ENCODE measurements at places on chromosomes 7 and 10.

DNA sequence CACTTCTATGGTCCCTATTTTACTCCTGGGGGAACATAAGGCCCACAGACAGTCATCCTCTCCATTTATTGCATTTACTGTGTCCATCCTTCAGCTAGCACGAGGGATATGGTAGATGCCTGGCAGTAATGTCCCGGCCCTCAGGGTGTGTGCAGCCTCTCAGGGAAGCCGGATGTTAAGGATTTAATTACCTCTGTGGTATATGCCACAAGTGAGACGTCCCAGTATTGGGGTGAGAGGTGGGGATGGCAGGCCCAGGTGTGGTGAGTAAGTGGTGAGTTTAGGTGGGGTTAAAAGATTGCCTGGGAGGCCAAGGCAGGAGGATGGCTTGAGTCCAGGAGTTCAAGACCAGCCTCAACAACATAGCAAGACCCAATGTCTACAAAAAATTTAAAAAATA lies 144.9 kb downstream of the SH3PXD2A start:
- no peak for DNase-seq

DNA sequence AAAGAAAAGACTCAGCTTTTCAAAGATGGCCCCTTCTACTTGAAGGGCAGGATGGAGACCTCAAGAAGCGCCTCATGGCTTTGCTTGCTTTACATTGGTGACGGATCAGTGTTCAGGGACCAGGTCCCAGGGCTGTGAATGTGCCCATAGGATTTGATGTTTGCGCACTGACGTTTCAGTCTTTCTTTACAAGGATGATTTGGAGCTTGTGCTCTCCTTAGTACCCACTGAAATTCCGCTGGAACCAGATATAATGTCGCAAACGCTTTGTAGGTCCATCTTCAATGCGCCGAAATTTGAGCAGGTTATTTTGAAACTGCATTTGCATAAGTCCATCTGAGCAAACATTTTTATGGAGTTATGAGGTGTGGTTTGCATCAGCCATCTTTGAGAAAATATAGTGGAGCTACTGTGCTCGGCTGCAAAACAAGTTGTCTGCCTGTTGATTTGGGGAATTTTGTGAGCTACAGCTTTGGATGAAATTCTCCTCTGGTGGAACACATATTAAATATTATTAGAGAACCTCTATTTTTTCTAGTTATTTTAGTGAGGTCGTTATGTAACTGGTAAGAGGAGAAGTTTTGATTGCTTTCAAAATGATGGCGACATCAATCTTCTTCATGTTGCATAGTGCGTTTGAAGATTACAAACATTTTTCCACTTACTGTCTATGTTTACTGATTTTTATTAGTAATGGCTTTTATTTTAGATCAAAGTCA lies 2.4 kb downstream of the RBM20 start:
- no peak for DNase-seq

DNA sequence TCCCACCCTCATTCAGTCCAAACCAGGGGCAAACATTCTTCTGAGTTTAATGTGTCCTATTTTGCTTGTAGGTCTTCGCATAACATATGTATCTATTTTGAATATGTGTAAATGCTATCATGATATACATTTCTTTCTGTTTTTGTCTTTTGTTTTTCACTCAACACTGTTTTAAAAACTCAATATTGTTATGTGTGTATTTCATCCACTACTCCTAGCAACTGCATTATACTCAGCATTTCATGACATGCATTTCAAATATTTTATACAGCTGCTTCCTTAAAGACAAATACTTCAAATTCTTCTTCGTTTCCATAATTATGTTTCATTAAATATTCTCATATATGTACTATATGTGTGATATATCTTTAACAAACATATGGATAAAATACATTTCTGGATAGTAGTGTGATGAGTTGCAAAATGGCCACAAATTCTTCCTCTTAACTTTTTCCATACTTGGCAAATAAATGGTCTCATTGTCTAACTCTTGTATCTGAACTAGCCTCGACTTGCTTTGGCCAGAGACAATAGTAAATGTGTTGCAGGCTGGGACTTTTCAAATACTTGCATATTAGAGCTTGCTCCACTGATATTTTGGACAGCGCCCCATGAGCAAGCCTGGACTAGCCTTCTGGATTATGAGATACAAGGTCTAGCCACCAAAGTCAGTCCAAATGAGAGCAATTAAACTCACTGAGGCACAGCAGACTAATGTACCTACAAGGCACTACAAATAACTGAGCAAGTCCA lies 539.7 kb upstream of the KCND2 start:
- no peak for DNase-seq

- no peak for DNase-seq
These were observed 108.3 kb downstream of the UPF2 start for GRCh38 chr10:11934262-11934661.

GRCh38 chr10:118986815-118987790 lies 42.4 kb upstream of the NANOS1 start:
- no peak for DNase-seq

DNA sequence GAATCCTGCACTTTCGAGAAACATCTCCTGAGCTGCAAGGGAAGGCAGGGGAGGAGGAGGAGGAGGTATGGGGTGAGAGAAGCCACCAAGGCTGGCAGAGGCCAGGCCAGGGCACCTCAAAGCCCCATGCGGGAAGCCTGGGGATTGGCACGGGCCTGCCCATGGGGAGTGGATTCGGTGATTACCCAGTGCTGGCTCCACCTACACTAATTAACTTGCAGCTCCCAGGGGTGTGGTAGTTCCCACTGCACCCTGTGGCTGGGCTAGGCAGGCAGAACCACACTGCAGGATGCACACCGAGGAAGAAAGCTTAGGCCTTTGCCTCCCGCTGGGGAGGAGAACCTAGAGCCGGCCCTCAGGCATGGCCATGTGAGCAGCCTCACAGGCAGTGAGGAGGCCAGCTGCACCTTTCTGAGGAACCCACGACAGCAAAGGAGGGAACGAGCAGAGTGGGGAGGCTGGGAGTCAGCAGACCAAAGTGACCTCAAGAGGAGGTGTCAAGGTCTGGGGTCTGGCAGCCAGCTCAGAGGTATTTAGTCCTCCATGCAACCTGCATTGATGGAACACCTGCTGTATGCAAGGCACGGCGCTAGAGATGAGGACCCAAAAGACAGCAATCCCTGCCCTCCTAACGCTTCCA lies 27.2 kb downstream of the GRID1 start:
- DNase-seq, result no peak

DNA sequence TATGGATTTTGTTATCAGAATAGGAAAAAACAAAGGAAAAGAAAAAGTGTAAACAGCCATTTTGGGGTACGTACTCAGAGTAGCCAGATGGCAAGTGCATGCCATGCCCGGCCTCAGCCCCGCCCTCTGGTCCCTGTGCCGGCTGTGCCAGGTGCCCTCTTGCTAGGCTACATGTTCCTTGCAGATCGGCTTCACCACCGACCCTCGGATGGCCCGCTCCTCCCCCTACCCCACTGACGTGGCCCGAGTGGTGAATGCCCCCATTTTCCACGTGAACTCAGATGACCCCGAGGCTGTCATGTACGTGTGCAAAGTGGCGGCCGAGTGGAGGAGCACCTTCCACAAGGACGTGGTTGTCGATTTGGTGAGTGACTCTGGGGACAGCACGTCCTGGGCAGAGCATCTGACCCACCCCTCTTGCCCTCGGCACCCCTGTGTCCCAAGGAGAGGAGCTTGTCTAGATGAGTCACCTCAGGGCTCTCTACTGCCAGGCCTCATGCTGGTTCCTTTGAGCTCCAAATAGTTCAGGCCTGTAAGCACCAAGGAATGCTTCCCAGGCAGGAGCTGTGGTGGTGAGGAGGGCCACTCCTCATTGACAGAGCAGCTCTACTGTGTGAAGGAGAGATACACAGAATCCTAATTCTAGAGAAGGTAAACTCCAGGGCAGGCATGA lies 54.9 kb upstream of the ZMIZ2 start:
- DNase-seq, result no peak

DNA sequence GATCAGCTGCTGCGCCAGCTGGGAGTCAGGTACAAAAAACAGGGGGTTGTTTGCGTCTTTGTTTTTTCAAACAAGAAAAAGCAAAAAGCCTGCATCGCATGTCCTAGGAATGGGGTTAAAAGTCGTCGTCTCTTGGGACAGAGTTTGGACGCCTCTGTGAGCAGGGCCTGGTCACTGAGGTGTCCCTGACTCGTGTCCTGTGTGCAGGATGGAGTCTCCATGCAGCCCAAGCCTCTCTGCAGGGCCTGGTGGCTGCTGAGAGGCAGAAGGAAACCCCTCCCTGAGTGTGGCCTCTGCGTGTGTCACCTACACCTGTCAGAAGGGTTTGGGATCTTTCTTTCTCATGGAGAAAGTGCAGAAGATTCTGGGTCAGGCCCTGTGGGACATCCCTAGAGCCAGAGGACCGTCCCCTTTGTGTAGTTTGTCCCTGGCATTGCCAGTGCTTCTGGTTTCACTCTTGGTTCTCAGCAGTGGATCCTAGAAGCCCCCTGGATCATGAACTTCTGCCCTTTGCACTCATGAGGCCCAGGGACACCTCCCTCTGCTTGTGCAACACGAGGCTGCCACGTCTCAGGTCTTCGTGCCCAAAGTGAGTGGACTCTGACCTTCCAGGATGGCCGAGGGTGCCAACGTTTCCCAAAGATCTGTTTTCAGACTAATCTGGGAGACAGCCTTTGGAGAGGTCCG lies 75.0 kb downstream of the PRKAG2 start:
- no peak for DNase-seq

GRCh38 chr7:35652124-35652523 lies 42.8 kb downstream of the HERPUD2 start:
- DNase-seq, result no peak

DNA sequence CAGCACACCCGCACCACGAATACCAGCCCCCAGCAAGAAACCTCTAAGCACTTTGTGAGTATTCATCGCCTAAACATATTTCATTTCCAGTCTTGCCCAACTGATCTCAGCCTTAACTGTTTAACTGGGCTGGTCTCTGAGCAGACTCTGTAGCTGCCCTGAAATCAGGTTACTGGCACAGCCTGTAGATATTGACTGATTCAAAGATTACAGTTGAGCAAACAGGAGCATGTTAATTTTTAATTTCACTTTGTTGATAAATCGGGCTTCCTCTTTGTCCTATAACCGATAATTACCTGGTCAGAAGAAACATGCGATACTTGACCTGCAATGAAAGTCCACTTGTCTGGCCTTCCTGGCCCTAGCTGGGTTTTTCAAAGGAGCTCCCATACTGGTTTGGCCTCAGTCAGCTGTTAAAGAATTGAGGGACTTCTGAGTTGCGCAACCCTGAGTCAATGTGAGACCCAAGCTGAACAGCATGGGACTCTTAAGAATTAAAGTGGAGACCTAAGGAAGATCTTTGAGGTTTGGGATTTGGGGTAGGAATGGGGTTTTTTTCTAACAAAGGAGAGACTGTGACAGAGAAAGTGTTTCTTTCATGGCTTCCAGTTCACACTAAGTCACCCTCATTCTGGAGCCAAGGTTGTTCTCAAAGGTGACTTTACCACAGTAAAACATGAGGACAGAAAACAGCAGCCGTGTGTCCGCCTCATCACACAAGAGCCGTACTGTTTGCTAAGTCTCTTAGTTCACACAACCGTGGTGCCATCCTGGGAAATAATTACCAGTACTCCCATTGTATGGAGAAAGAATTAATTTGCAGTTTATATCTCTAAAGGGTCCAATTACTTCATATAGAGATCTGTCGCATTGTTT lies 75.9 kb downstream of the PPP1R3C start:
- no peak for DNase-seq
